ENCODE measurements at places on chromosomes 16 and 17.

GRCh38 chr17:74547736-74548135 is 1.8 kb upstream of the CD300C start:
- DNase-seq, result no peak

GRCh38 chr17:72967977-72968585 is 124.4 kb downstream of the SLC39A11 start:
- DNase-seq, result no peak

GRCh38 chr17:47280072-47280811 is 26.6 kb downstream of the ITGB3 start:
- no peak for DNase-seq

GRCh38 chr17:74165797-74166365 is 37.6 kb upstream of the RPL38 start:
- no peak for DNase-seq

GRCh38 chr17:39919087-39919683 is 750 bp upstream of the GSDMB start:
- DNase-seq, result no peak

- no peak for DNase-seq
Observed at GRCh38 chr16:88886845-88887521, 20.5 kb upstream of the PABPN1L start.

DNA sequence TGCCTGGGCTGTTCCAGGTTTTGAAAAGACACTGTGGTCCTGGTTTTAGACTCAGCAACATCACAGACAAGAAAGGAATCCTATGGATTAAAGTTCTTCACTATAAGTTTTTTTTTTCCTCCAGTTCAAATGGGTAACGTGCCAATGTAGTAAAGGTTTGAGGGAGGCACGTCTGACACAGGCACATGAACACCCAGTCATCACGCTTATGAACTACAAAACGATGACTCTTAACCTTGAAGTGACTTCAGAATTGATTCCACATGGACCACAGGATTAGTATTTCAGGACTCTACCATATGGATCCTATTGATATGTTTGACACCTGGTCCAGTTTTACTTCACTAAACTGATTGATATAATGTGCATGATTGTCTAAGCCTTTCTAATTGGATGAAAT is 2.3 kb downstream of the PRMT7 start:
- DNase-seq, result no peak

- DNase-seq, result no peak
Observed at GRCh38 chr17:76277300-76278267, 12.4 kb downstream of the UBALD2 start.

All from fibroblast of skin of left quadriceps (primary cell).